ENCODE measurements at places on chromosomes 4 and X.

GRCh38 chr4:139014371-139015268 is 961 bp upstream of the NOCT start:
- DNase-seq, result no peak

DNA sequence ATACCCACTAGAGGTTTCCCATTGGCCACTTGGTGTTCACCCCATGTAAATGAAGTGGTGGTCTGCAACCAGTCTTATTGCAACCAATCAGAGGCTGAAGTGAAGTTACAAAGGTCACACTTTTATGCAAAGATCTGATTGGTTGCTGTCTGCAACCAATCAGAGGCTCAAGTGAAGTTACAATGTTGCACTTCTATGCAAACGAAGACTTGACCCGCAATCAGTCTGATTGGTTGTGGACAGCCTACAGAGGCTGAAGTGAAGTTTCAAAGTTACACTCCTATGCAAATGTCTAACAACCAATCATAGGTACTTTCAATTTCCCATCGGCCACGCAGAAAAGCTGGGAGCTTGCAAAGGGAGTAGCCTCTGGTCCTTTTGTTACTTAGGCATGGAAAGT is 22.3 kb upstream of the XPNPEP2 start:
- no peak for DNase-seq

- no peak for DNase-seq
Measured at GRCh38 chr4:74109116-74109869, 10.3 kb upstream of the CXCL2 start.

DNA sequence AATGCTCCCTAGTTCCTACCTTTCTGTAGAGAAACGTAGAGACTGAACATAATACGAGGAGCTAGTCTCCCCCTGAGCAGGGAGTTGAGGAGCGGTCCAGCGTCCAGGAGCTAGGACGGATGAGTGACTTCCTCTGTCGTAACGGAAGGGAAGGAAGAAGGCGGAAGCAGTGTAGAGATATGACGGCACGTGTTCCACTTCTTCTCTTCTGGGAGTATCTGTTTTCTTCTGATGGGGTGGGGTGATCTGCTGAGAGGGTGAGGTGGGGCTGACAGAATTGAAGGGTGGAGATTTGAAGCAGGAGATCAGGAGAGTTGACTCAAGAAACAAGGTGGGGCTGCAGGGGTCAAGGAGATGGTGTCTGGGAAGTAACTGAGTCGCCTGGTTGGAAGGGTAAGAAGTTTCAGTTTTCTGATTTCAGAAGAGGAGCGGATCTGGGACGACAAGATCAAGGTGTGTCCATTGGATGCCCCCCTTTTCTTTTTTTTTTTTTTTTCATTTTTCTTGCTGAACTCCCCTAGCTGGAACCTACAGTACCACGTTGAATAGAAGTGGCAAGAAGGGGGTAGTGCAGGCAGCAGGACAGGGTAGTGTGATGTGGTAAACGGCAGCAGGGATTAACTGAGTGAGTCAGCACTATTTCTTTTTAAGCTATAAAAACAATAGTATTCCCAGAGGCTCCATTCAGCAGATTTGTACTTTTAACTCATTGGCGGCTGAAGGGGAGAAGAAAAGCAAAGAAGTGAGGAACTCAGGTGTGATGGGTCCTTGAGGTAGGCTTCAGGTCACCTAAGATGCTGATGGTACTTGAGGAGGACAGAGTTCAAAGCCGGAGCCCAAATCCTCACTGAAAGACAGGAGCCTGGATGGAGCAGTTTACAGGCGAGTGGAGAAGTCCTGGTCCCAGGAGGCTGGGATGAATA is 50.8 kb upstream of the SETD7 start:
- DNase-seq, result no peak

DNA sequence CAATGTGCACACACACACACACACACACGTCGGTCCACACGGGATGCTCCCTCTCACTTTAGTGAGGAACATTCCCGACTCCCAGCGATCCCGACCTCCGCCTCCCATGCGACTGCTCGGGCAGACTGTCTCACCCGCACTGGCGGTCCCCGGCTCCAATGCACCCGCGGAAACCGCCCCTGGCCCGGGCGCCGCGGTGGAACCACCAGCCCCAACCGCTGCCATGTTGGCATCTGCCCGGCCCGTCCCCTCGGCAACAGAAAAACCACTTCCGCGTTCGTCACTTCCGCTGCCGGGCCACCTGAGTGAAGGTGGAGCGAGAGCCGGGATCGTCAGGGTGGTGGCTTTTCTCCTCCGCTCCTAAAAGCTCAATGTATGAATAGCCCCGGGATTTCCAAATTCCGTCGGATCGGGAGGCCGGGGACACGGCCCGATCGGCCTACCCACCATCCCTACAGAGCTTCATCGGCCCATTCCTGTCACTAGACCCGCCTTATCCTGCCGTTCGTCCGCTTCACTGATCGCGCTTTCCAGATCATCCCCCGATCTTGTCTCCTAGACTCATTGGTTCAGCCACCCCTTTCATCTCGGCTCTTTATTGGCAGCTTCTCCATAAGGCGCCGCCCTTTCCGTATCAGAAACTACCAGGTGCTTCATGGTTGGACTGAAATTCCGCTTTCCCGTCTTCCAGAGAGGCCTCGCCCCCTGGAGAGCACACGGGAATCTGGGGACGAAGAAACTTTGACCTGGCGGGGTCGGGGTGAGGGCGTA is at the start of gene SLC35A2:
Gene SLC35A2, minus strand, starts transcription at position 235 of the 771 bp plus-strand sequence. Its CDS starts 10 bp downstream, at position 225.
- no peak for DNase-seq

- DNase-seq, result no peak
Measured at GRCh38 chrX:2370456-2370855, 130.3 kb downstream of the DHRSX start.

DNA sequence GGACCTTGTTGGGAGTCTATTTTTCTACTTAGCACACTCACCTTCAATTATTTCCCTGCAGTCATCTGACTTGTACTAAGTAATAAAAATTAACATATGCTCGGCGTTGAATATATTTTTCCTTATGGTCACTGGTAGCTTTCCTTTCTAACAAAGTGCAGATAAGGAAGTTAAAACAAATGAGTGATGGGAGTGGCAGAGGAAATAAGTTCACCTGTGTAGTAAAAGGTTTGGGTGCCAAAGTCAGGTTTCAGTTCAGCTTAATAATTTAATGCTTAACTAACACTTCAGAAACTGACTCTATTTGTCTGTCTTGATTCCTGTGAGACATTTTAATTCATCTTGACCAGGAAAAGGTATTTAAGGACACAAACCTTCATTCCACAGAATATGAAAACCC is 184.4 kb downstream of the PCDH7 start:
- DNase-seq, result no peak

GRCh38 chrX:71666240-71667223 is 814 bp upstream of the LOC101059915 start:
- DNase-seq, result peak; percentile 80

DNA sequence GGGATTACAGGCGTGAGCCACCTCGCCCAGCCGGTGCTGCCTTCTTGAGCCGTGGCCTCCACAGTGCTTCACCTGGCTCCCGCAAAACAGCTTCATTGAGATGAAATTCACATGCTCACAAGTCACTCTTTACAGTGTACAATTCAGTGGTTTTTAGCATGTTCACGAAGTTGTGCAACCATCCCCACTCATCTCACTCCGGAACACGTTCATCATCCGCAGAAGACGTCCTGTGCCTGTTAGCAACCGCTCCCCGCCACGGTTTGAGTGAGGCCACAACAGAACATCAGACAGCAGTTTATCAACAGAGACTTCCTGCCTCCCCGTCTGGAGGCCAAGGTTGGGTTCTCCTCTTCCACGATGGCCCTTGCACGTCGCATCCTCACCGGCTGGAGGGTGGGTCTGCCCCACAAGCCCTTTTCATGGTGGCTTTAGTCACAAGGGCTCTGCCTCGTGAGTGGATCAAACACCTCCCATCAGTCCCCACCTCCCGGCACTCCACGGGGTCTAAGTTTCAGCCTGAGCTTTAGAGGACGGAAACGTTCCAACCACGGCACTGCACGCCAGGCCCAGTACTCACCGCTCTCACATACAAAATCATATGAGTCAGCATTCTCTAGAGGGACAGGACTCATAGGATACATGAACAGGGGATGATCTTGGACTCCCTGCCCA is 29.6 kb upstream of the SPON2 start:
- DNase-seq, result peak; percentile 96
